Foreskin keratinocyte (primary cell): ENCODE measurements at places on chromosomes 5 and 9. TPM values are rescaled to one million over a fixed set of nuclear protein-coding genes. Genes with fewer than 3 reads are reported as not detected.

DNA sequence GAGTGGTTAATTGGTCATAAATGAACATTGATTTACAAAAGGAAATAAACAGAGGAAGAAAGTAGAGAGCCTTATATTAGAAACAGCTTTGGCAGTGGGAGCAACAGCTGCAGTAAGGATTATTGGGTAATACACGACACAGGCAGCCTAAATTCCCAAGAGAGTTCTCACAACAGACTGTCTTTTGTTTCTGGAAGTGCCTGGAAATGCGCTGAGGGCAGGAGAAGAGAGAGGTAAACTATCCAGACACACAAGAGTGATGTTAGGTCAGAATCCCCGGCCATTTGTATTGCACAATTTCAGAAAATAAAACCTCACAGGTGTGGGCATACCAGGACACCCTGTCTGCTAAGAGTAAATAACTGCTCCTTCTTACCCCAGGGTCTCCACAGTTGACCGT, 450.4 kb upstream of the CTNND2 start:
- DNase-seq: no peak

- no peak for DNase-seq
These were observed 1045.4 kb downstream of the DTWD2 start for GRCh38 chr5:117942861-117943519.

DNA sequence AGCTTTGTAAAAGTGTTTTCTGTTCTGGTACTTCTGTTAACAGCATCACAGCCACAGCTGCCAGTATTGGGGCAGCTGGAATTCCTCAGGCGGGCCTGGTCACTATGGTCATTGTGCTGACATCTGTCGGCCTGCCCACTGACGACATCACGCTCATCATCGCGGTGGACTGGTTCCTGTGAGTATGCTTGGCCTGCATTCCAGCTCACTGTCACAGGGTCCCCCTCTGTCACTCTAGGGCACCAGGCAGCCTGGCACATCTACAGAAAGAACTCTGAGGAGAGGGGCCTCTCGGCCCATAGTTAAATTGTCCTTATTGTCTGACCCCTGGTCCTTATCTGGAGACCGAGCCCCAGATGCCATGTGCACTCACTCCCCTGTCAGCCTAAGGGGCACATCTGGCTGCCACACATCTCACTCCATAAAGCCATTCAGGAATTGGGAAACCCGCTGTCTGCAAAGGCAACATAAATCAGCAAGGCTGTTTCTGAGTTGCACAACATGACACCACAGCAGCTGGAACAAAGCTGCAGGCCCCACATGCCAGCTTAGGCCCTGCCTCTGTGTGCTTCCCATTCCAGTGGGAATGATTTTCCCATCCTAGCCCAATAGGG, 77.5 kb downstream of the SLC1A3 start:
- no peak for DNase-seq

DNA sequence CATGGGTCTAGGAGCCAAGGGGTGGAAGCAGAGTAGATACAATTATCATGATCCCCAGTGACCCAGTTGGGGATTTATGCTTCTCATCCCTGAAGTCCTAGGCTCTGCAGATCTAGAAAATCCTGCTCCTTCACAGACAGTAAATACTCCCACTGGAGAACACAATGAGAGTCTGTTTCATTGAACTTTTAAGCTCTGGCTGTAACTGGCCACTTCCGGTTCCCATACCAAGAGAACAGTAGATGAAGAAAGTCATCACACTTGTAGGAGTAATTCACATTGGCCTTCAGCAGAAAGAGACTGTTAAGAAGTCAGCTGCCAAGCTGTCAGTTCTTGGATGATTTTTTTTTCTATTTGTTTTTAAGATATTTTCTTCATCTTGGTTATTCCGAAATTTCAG, 597.1 kb downstream of the ACTL7B start:
- DNase-seq: no peak

ARID3C gene
- 0.07 and 0.17 TPM in 2 replicates for total RNA-seq

GRCh38 chr5:170681013-170681433, 102.5 kb upstream of the GABRP start:
- DNase-seq: peak; percentile 22

GRCh38 chr5:107634981-107635848, 35.5 kb downstream of the EFNA5 start:
- no peak for DNase-seq

MCIDAS gene
- total RNA-seq: 0.10 TPM in 1 of 2 replicates, not detected in the other

GRCh38 chr9:133205996-133206931, 2.8 kb downstream of the OBP2B start:
- no peak for DNase-seq

DNA sequence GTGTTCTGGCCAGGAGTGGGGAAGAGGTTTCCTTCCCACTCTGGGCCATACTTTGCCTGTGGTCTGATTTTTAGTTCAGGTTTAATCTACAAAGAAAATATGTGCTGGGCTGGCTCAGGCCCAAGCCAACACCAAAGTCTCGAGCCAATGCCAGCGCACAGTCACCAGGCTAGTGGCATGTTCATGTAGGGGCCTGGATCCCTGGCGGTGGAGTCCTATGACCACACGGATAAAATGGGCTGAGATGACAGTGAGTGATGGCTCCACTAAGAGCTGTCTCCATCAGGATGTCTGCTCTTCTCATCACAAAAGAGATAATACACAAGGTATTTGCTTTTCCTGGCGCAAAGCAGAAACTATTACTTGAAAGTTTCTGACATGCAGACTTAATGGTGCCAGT, 92.9 kb upstream of the PTPN3 start:
- no peak for DNase-seq

ALDH7A1 gene
- 111 and 126 TPM in 2 replicates for total RNA-seq

RLN1 gene
- 0.18 TPM in 1 of 2 replicates, not detected in the other for total RNA-seq

DNA sequence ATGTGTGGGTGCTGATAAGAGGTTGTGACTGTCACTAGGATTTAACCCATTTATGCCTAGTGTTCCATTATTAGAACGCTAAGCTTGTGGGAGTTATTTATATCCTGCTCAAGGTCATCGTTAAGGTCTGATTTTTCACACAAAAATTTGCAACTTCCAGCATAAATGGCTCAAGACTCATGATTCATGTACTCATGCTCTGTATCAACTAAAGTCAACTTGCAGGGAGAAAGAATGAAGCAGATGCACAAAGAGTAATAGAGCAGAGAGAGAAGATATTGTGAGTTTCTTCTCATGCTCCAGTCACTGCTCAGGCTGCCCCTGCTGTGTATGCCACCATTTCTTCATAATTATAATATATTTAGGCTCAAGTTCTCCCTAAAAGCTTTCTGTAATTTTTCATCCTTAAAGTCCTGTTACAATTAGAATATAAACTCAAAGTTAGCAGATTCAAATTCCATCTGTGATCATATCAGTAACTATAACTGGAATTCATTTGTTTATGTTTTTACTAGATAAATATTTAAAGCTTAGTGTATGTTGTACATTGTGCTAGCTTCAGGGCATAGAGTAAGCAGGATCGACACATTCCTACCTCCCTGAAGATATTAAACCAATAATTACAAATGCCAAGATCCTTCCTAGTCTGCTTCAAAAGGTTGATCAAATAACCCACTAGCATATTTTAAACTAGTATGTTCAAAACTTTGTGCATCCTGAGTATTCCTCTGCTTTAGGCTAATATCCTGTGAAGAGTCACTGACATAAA, 136.7 kb downstream of the NUDT12 start:
- DNase-seq: no peak

IFNK gene
- 55.8 and 72.0 TPM in 2 replicates for total RNA-seq

DNA sequence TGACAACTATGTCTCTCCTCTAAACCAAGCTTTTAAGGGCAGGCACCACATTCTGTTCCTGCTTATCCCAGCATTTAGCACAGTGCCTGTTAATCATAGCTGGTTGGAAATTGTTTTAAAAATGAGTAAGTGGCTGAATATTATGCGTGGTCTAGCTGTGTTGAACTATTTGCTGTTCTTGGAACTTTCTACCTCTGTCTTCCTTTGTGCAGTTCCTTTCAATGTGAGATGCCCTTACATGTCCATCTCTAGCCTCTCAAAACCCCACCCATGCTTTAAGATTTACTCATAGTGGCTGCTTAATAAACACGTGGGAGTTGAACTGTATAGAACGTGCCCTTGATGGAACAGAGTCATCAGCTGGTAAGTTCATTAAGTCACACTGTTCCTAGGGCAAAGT, 34.5 kb downstream of the C9orf57 start:
- DNase-seq: peak; percentile 94

DNA sequence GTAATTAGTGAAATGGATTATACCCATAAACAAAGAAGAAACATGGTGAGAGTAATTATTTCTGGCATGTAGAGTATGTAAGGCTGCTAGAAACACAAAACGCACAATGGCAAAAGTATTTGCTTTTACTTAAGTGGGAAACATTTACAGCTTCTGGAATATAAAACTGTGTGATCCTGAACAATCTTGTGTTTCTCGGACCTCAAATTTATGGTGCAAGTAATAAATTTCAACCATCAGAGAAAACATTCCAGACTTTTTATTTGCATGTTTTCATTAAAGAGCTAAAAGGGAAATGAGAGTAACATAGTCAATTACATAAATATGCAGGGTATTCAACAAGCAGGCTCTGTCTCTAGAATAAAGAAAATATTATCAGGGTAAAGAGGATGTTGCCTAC, 17.2 kb upstream of the PRR16 start:
- no peak for DNase-seq

DNA sequence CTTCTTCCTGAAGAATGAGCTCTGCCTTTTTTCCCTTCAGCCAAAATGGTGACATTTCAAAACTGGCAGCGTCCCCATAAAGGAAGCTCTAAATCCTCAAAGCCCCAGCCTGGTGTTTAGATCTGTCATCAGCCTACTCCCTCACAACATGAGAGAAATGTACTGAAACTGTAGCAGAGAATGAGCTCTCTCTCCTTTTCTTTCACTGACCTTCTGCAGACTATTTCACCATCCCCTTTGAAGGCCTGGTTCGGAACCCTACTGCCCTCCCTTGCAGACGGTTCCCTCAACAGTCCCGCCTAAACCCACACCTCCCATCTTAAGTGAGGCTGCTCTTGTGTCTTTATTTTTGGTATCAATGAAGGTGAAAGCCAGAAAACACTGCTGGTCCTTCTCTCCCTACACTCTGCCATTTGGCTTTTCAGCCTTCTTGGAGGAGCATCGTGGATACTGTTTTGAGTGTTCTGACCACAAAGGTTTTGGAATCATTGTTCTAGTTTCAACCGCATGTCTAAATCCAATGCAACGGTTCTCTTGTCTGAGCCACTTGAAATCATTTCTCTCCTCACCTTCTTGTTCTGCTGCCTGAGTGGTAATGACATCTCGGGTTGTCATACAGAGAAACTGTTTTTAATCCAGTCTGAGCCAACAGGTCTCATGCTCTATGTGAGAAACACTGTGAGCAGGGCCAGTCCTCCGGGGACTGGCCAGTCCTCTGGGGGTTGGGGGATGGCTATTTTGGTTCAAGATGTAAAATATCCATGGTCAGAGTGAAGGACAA, 39.0 kb downstream of the ITK start:
- no peak for DNase-seq

RASGRF2 gene
- total RNA-seq: 0.04 TPM in 1 of 2 replicates, not detected in the other

DNA sequence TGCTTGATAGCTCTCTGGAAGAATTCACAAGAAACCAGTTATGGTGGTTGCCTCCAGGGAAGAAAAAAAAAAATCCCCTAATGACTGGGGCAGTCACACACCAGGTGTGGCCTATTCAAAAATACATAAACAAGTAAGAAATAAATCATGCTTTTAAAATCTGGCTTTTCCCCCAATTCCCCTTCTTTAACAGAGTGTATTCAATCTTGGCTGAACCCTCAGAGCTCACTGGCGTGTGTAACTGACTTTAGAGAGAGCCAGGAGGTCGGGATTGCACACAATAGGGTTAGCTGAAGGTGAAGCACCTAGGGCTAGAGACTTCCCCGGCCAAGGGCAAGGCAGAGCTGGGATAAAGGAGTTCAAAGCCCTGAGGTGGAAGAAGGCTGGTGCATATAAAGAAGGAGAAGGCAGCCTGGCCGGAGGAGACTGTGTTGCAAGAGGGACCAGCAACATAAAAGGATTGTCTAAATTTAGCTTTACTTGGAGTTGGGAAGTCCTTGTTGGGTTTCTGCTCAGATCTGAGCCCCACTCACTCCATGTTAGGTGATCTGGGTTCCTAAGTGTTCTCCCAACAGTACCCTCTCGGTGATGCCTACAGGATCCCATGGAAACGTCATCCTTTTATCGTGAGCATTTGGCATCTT, 19.7 kb downstream of the FNBP1 start:
- peak; percentile 42 for DNase-seq

DNA sequence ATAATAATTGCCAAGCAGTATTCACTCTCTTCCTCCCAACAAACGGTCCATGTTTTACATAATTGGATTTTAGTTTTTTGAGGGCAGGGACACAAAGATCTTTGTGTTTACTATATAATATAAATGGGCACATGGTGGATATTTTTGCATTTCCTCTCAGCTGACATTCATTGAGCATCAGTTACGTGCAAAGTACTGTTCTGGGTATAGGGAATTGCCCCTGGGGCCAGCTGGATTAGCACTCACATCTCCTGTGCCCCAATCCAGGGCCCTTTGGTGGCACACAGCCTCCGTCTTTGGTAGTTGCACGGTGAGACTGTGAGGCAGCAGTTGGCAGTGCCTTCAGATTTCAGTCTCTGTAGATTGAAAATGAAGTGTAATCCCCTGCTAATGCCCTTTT, 1.6 kb downstream of the TDRD7 start:
- no peak for DNase-seq

DNA sequence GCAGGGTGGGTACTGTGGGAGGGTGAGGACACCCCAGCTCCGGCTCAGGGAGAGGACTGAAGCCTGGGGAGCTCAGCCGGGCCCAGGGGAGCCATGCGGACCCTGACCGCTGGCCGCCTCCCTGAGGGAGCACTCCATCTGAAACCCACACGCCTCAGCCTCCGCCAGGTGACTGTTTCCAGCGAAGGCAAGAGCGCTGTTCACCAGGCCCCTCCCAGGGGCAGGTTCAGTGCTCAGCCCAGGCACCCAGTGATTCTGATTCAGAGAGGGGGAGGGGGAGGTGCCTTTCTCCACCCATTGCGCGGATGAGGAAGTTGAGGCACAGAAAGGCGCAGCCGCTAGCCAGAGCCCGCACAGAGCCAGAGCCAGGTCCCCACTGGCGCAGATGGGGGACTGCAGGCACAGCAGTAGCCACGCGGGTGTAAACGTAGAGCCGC, 27.0 kb downstream of the ADGRD2 start:
- DNase-seq: no peak

- peak; percentile 66 for DNase-seq
These were observed 304.6 kb downstream of the PDE4D start for GRCh38 chr5:59588922-59589321.

GRCh38 chr9:113890704-113891103, 14.6 kb downstream of the ZNF618 start:
- DNase-seq: no peak

GRCh38 chr5:150152636-150153462, 2.8 kb downstream of the PDGFRB start:
- DNase-seq: no peak

DNA sequence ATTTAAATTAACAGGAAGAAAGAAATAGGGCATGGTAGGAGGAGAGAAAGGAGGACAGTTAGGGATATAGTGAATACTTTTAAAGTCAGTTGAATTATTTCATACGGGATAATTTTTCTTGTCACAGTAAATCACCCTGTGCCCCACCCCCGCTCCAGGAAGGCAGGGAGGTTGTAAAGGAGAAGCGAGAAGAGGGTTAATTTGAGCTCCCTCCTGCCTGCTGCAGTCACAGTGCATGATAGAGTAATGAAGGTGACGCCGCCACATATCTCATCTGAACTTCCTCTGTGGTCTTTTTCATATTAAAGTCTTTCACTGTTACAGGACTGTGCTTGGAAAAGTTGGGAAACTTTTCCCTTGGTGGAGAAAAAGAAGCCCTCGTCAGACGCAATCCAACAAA, 896 bp upstream of the PCSK5 start:
- no peak for DNase-seq

SH3PXD2B gene
- 20.9 and 29.2 TPM in 2 replicates for total RNA-seq

GRCh38 chr9:78860801-78861475, 564.0 kb downstream of the PSAT1 start:
- DNase-seq: peak; percentile 80
